ENCODE measurements at places on chromosomes 16 and 17.

DNA sequence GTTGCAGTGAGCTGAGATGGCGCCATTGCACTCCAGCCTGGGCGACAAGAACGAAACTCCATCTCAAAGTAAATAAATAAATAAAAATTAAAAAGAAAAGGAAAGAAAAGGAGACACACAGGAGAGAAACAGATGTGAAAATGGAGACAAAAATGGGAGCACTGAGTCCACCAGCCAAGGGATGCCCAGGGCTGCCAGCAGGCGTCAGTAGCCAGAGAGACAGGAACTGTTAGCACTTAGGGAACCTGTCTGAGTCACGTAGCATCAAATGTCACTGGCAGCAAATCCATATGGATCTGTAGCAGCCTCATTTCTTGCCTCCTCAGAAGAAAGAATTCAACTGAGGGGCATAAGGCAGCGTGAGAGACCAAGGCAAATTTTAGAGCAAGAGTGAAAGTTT is 79.7 kb downstream of the CYLD start:
- no peak for DNase-seq

- DNase-seq = no peak
Measured at GRCh38 chr16:5665834-5666233, 568.2 kb upstream of the EEF2KMT start.

DNA sequence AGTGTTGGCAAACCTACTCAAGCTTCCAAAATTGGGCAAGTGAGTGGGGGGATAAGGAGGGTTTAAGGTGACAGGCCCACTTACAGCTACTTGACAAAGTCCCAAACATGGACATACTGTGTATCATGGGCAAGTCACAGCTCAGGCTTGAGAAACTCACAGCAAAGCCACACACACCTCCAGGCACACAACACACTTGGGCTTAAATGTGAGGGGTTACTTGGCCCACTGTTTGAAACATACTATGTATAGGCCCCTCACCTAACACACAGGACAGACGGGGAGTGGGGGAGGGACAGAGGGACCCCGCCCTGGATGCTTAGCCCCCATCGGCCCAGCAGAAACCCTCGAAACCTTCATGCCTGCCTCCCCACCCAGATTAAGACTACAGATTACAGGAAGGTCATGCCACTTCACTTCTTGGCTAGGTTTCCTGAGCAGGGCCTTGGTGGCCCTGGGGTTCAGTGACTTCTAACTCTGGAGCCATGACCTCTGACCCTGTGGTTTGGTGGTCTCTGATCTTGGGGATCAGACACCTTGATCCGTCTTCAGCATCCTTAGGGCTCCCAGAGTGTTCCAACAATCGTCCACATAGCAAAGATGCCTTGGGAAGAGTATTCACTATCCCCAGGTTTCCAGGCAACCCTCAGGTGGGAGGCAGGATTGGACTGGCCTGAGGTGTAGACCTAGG is 2.3 kb upstream of the SAMD14 start:
- DNase-seq = no peak

GRCh38 chr17:82658331-82658730 is 10.1 kb upstream of the WDR45B start:
- no peak for DNase-seq

DNA sequence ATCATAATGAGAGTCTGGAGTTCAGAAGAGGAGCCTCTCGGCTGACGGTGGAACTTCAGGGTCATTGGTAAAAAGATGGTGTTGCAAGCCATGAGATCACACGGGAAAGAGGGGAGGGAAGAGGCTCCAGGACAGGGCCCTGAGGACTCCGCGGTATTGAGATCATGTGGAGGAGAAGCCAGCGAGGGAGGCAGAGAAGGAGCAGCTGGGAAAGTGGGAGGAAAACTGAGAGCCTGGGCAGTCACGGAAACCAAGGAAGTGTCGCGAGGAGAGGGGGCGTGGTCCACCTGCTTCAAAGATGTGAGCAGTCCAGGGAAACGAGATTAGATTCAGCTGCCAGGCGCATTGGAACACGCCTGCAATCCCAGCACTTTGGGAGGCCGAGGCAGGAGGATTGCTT is 27.7 kb upstream of the SBK1 start:
- peak; percentile 77 for DNase-seq

GRCh38 chr16:22192261-22193062 is 13.6 kb upstream of the EEF2K start:
- DNase-seq = peak; percentile 63

DNA sequence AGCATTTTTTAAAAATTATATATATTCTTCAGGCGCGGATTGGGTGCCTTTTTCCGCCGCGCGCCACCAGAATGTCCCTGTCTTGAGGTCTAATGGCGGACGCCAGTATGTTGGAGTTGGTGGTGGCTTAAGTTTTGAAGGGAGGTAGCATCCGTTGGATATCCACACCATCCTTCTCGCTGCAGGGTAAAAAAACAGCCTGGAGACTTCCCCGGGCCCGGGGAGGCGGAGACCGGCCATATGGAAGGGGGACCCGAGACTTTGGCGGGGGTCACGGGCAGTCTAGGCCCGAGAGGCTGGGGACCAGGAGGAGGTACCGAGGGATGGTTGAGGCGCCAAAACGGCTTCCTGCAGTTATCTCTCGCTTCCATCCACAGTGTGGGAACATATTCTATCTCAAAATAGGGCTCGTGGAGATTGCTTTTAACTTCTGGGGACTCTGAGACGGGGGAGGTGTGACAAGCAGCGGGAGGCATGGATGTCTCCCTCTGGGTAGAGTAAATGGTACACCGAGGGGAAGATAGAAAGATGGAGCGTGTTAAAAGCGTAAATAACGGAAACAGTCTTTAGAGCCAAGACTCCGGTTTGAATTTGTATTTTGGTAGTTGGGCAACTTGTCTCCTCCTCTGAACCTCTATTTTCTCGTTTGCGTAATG is at the start of gene SF3B3:
SF3B3 (plus strand) TSS at position 74 of the 656 bp plus-strand sequence. CDS start 2,841 bp downstream, outside the sequence.
- DNase-seq = peak; percentile 66
